ENCODE measurements at places on chromosomes 3 and 15. TPM values are rescaled to one million over a fixed set of nuclear protein-coding genes. Genes with fewer than 3 reads are reported as not detected.

IL17RE gene
- 20.2 TPM for total RNA-seq

GRCh38 chr15:92142242-92143232, 251.1 kb upstream of the ST8SIA2 start:
- DNase-seq, result no peak

DNA sequence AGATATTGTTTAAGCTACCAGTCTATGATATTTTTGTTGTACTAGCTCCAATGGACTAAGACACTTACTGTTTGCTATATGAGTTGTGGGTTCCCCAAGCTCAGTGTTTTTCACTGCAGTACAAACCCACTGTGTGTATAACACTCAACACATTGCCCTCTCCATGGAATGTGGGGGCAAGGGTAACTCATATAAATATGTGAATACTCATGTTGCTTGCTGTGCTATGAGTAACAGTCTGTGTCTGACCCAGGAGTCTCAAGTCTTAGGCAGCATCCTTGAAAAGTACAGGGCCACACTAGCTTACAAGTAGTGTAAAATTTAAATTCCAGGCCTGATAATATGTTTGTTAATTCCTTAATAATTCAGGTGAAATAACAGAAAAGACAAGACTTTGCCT, 22.5 kb upstream of the CNTN3 start:
- no peak for DNase-seq

GRCh38 chr3:178624276-178624675, 88.0 kb downstream of the KCNMB2 start:
- no peak for DNase-seq

GRCh38 chr3:179432021-179432420, 19.2 kb downstream of the GNB4 start:
- no peak for DNase-seq

- DNase-seq, result no peak
These were observed 510.8 kb upstream of the AGTR1 start for GRCh38 chr3:148186881-148187280.

- DNase-seq, result no peak
These were observed 13.9 kb downstream of the NLGN1 start for GRCh38 chr3:173411375-173411973.

IQCH gene
- total RNA-seq, result 0.45 TPM

GRCh38 chr15:36936613-36937012, 163.7 kb downstream of the MEIS2 start:
- no peak for DNase-seq

- DNase-seq, result no peak
These were observed 213.7 kb downstream of the ALCAM start for GRCh38 chr3:105580296-105580965.

GRCh38 chr3:152061296-152061695, 187.9 kb downstream of the SUCNR1 start:
- no peak for DNase-seq

SH2D7 gene
- not detected for total RNA-seq

DNA sequence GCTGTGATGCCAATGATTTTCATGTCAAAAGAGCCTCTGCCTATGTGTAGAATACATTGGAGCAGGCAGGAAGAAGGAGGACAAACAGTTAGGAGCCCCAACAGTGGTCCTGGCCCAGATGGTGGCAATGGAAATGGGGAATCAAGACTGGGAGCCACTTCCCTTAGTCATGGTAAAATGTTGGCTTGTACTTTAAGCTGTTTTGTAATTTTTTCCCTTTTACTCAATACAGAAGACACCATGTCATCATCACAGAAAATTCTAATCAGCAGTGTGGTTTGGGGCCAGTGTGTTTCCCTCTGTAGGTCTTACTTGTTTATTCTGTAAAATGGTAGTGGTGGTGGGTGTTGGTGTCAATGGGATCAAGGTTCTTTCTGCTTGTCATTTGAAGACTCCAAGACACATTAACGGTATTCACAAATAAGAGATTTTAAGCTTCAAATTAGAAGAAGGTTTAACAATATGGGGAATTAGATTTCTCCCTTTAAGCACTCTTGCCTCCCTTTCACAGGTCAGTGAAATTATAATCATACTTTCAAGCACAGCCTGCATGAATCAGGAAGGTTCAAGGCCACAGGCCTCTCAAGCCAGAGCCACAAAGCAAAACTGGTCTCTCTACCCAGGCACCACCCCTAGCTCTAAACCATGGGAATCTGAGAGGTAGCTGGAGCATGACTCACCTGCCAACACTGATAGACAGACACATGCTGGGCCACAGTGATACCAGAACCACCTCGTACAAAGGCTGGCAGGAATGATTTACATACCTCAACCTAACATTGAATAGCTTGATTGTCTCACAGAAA, 24.9 kb downstream of the SIAH2 start:
- DNase-seq, result no peak

GRCh38 chr3:168467115-168467714, 371.5 kb upstream of the GOLIM4 start:
- no peak for DNase-seq

RBPMS2 gene
- 24.5 TPM for total RNA-seq

TIPIN gene
- total RNA-seq, result 5.3 TPM

GRCh38 chr3:152211655-152212054, 57.1 kb upstream of the MBNL1 start:
- no peak for DNase-seq

DNA sequence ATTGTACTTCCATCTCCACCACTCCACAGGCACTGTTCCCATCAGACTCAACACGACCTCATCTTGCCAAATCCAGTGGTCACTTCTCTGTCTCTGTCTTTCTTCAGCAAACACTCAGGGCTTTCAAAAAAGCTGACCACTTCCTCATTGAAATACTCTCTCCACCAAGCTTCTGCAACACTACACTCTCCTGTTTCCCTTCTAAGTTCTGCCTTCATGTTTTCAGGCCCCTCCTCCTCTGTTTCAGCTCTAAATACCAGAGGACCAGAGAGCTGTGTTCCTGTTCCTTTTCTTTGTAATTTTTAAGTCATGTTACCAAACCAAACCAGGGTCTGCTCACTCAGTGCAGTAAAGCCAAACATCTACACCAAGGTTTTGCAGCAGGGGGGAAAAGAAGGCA, 33.8 kb upstream of the ACP3 start:
- no peak for DNase-seq

DNA sequence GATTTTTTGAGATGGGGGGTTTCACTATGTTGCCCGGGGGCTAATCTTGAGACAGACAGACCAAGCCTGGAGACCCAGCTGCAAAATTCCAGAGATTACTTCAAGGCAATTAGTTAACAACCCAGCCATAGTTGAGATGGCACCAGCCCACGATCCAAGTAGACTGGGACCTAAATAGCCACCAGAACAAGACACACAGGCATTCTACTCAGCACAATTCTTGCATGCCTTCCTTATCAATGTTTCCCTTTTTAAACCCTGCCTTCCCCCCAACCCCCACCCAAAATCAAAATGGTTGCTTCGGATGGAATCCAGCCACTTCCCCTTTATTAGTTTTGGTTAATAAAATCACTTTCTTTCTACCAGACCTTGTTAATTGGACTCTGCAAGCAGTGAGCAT, 28.6 kb downstream of the FAM240A start:
- no peak for DNase-seq

DNA sequence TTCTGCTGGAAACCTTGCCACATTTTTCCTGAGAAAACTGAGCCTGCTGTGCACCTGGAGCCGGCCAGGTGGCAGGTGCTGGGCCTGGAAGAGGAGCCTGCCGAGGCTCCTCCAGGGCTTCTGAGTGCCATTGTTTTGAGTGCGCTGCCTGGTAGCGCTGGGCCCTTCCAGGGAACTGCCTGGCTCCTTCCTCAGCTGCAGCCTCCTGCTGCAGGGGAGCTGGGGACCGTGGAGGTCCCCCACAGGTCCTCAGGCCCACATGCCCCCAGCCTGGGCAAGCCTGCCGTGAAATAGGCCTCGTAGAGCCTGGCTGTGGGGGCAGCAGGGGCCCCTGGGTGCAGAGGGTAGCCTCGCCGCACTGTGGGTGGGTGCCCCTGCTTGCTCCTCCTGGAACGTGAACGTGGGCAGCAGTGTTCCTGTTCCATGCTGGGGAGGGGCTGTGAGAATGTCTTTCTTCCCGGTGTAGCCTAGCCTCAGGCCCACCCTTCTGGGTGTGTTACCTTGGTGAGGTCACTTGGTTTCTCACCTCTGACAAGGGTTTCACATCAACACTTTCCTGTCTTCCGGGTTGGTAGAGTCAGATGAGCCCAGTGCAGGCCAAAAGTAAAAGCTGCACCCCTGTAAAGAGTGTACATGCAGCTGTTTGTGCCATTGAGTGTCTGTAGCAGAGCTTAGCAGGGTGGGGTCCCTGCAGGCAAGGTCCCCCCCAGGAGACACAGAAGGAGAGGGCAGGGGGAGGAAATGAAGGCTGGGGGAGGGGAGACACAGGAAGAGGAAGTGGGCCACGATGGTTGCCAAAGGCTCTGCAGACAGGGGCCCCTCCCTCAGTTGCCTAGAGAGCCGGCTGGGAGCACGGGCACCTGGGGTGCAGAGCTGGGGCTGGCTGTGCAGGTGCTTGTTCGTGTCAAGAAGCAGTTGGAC, 34.5 kb downstream of the KLF13 start:
- no peak for DNase-seq

HTR3E gene
- not detected for total RNA-seq

GRCh38 chr15:97849183-97849582, 111.3 kb upstream of the ARRDC4 start:
- no peak for DNase-seq

Measured in mesenteric fat pad (tissue), 1 donor.